ENCODE measurements at places on chromosomes 11 and 22.

GRCh38 chr22:16933291-16934282, 74.4 kb downstream of the GAB4 start:
- DNase-seq = no peak

GRCh38 chr11:106917973-106918372, 100.3 kb downstream of the GUCY1A2 start:
- DNase-seq = no peak

GRCh38 chr11:118655486-118656190, 23.8 kb downstream of the TREH start:
- no peak for DNase-seq

- no peak for DNase-seq
These were observed 9.8 kb upstream of the DDX10 start for GRCh38 chr11:108654994-108655631.

DNA sequence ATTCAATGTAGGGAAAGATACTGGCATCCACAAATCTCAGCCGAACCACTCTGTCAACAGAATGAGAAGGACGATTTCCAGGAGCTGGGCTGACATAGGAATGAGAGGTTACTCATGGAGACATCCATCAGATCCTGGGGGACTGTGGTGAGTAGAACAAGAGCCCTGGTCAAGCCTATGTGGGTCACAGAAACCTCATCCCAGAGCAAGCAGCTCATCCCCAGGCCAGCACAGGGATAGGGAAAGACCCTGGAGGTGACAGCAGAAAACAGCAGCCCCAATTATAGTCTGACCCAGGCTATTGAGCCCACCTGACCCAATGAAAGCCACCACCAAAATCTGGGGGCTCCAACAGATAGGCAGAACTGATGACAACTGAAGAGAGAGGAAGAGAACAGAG, 128.0 kb upstream of the SERPIND1 start:
- no peak for DNase-seq

- no peak for DNase-seq
These were observed 150.7 kb downstream of the CCDC34 start for GRCh38 chr11:27212248-27212780.

- DNase-seq = no peak
These were observed 12.8 kb downstream of the OR8A1 start for GRCh38 chr11:124582565-124582964.

DNA sequence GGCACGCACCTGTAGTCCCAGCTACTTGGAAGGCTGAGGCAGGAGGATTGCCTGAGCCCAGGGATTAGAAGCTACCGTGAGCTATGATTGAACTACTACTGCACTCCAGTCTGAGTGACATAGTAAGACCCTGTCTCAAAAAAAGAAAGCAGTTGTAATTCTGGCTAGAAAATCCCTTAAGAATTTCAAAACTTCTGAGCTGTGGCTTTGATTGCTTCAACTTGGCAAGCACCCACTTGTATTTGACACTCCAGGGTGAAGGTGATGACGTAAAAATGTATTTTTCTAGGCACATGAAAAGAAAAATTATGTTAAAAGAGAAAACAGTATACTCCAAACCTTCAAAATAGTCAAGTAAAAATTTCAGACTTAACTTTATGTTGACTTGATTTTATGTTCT, 23.6 kb upstream of the ALKBH3 start:
- DNase-seq = no peak

DNA sequence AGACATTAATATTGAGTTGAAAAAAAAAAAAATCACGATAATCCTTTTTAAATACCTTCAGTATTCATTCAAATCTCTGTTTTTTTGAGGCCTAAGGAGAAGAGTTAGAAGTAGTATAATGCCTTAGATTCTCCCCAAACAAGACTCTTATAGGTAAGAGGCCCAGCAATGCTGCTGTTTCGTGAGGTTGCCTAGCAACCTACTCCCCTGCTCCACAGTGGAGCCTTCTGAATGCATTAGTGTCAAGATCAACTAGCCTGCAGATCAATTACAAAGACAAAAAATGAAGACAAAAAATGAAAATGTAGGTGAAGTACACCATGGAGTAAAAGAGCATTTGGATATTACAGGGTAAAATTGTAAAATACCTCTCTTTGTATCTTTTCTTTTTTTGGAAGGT, 229.8 kb upstream of the LUZP2 start:
- DNase-seq = no peak

- no peak for DNase-seq
These were observed 48.5 kb upstream of the TIMP3 start for GRCh38 chr22:32752816-32753520.

GRCh38 chr11:11534981-11535380, 86.8 kb downstream of the GALNT18 start:
- DNase-seq = no peak

DNA sequence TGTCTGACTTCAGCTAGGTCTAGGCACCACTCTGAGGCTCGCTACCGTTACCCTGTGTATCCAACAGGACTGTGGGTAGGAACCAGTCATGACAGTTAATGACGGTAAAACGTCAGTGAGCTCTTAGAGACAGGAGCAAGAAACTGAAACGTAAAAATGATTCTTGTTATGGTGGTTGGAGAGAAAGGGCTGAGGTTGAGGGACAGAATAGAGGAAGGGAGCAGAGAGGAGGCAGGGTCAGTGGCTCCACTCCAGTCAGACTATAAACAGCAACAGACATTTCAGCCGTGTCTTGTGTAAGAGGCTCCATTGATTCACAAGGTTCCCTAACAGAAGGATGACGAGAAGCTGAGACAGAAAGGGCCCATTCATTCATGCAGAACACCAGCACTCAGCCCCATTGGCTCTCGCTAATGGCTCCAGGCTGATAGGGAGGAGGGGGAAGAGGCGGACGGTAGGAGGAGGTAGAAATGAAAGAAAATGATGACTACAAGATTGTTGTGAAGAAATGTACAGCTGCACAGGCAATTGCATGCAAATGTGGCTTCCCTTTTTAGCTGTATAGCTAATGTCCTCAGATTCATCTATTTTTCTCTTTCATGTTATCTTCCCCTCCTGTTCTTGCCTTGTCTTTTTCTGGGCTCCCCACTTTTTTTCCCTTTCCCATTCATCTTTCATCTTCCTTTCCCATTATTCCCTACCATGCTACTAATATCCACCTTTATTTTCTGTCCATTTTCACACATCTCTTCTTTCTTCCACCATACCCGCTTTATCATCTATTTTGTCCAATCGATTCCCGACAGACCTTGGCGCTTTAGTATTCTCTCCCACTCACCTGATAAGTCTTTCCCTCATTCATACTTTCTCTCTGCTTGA, 34.3 kb downstream of the ETS1 start:
- no peak for DNase-seq

DNA sequence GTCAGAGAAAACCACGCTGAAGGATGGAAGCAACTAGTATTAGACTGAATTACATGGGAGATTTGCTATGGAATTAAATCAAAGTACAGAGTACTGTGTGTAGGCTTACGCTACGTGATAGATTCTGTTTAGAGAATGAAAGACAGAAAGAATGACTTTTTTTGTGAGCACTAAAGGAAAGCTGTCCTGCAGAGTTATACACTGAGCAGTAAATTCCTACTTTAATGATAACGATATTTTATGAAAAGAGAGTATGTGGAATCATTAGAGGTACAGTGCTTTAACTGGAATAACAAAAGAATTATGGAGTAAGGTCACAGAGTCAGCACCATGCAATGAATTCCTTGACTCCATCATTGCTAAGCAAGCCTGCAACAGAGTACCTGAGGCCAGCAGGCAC, 295.3 kb upstream of the SYN3 start:
- no peak for DNase-seq

GRCh38 chr11:74221816-74222215, 50.7 kb downstream of the PPME1 start:
- no peak for DNase-seq

- DNase-seq = no peak
These were observed 773.2 kb upstream of the LRRC4C start for GRCh38 chr11:42232673-42233072.

GRCh38 chr11:95108671-95109551, 19.3 kb downstream of the ENDOD1 start:
- no peak for DNase-seq

DNA sequence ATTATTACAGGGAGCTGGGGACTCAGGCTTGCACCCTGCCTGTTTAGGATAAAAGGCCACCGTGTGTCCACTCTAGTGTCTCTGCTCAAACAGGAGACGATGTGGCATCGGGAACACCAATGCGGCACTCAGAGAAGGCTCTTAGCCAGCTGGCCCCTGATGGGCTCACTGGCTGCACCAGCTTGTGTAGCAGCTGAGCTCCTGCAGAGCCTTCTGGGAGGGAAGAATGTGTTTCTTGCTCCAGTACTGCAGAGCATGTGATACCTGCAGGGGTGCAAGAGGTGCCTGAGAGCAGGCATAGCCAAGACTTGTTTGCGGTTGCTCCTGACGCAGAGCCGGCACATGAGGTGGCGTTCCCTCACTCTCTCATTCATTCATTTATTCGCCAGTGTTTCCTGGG, 44.4 kb upstream of the KCNQ1OT1 start:
- DNase-seq = no peak

GRCh38 chr11:3853899-3854659, 1.4 kb upstream of the STIM1 start:
- peak; percentile 52 for DNase-seq

- no peak for DNase-seq
These were observed 2.6 kb upstream of the PKP3 start for GRCh38 chr11:391117-392017.

DNA sequence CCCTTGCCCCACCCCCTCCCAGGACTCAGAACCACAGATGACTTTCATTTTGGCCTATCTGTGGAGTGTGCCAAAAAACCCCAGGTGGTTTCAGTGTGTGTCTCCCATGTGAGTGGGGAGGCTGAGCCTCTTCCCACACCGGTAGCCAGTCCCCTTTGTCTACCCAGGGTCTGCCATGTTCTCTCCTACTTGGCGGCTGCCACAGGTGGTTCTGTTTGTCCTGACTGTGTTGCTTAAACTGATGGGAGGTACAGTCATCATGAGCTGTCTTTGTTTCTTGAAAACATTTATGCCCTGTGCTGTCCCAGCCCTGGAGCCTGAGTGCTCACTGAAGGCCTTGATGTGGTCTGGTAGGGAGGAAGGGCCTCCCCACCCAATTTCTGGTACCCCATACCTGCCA, 39.7 kb upstream of the SUSD2 start:
- DNase-seq = no peak

DNA sequence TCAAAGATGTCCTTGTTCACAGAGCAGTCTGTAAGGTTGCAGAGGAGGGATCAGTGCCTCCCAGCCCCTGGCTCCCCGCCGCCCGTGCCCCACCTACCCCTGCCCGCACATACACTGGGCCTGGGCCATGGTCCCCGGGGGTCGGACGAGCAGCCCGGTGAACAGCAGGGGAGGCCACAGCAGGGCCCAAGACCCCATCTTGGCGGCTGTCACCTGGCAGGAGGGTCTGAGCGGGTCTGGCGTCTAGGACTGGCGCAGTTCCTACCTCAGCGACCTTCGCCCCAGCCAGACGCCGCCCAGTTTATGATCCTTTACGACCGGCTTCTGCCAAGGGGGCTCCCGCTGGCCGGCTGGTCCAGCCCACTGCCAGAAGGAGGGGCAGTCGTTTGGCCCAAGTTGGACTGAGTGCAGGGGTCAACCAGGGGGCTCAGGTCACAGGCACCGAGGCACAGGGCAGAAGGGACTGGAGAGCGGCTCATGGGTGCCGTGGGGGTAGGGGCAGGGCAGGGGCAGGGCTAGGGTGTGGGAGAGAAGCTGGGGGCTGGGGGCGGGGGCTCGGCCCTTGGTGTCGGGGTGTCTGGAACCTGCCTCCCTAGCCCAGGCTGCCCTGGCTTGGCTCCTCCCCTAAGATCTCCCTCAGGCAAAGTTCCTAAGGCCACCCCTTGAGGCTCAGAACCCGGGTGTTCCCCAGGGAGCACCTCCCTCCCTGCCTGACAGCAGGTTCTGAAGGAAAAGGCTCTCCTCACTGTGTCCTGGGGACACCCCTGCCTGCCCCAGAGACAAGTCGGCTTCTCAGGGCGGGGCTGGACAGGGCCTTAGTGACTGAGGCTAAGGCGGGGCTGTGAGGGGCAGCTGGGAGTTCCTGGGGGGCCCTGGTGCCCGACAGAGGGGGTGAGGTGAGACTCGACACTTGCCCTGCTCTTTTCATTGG, at the start of gene CDHR5:
TSS of gene CDHR5 (minus strand) at position 251 of the 931 bp plus-strand sequence. CDS start at position 198, 53 bp downstream.
- DNase-seq = no peak

DNA sequence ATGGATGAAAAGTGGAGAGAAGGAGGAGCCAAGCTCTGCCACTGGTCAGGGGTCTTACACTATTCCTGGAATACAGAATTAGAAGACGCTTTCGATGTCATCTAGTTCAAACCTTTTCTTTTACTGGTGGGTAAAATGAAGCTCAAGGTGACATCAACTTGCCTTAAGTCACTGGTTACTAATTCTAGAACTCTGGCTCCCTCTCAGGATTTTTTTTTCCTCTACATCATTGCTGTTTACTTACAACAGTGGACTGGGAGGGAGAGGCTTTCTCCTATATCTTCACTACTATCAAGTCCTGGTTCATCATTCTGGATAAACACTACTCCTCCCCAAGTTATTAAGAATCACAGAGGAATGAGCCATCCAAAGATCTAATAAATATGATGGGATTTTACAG, 82.9 kb downstream of the ETS1 start:
- no peak for DNase-seq

- DNase-seq = no peak
These were observed 203.7 kb downstream of the MN1 start for GRCh38 chr22:27597703-27598444.

All from stimulated activated CD8-positive, alpha-beta memory T cell treated with anti-CD3 and anti-CD28 coated beads, Interleukin-12 subunit alpha, Interleukin-12 subunit beta, amount 100 ng/mL, for 1 hour (primary cell).